ENCODE measurements at places on chromosomes 2 and 18.

- DNase-seq, result no peak
Measured at GRCh38 chr2:17969661-17970060, 91.2 kb downstream of the KCNS3 start.

GRCh38 chr2:238914648-238915015 lies 66.7 kb downstream of the TWIST2 start:
- DNase-seq, result no peak

- no peak for DNase-seq
Measured at GRCh38 chr2:10550206-10551001, 102.3 kb upstream of the ODC1 start.

DNA sequence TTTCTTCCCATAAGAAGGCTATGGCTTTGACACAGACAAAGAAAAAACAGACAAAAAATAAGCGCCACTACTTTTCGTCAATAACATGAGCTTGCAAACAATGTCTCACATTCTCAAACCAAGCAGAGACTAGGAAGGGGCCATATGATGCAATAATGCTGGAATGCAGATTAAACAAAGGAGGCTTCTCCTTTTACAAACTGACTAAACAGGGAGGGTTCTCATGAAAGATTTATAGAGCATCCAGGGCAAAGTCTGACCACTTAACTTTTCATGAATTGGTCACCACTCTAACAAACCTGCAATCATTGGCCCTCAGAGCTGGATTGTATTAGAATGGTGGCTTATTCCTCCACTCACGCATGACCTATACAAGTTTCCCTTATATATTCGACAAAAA lies 663.3 kb upstream of the CHAC2 start:
- no peak for DNase-seq

- no peak for DNase-seq
Measured at GRCh38 chr18:42559069-42559690, 556.3 kb downstream of the RIT2 start.
